ENCODE measurements at places on chromosomes 1 and 21.

GRCh38 chr1:162276493-162276892 lies 100.2 kb downstream of the SPATA46 start:
- no peak for DNase-seq

DNA sequence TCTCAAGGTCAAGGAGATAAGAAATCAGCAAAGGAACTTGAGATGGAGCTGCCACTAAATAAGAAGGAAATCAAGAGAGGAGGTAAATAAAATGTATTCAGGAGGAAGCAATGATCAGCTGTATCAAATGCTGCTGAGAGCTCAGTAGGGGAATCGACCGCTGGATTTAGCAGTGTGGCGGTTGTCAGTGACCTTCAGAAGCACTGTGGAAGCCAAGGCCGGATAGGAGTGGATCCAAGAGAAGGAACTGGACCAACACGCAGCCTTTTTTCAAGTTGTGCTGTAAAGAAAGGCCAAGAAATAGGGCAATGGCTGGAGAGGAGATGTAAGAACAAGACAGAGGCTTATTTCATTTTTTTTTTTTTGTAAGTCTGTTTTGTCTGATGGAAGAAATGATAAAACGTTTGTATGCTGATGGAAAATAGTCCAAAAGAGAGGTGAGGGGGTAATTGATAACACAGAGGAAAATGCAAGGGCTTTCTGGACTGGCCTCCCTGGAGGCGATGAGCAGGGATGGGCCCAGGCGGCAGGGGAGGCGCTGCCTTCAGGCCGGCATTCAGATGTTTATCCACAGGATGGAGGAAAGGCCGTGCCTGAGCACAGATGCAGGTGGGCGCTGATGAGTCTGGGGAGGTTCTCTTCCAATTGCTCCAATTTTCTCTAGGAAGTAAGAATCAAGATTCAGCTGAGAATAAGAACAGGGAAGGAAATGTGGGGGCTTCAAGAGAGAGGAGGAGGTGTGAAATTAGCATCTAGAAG lies 17.5 kb upstream of the FAM43B start:
- no peak for DNase-seq

DNA sequence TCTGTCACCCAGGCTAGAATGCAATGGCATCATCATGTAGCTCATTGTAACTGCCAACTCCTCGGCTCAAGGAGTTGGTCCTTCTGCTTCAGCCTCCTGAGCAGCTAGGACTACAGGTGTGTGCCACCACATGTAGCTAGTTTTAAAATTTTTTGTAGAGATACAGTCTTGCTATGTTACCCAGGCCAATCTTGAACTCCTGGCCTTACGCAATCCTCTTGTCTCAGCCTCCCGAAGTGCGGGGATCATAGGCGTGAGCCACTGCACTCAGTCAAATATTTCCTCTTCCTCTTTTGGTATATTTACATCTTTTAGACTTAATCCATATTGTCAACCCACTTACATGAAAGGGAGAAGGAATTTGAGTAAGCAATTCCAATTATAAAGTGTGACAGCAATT lies 121.1 kb downstream of the EVI5 start:
- DNase-seq: no peak

DNA sequence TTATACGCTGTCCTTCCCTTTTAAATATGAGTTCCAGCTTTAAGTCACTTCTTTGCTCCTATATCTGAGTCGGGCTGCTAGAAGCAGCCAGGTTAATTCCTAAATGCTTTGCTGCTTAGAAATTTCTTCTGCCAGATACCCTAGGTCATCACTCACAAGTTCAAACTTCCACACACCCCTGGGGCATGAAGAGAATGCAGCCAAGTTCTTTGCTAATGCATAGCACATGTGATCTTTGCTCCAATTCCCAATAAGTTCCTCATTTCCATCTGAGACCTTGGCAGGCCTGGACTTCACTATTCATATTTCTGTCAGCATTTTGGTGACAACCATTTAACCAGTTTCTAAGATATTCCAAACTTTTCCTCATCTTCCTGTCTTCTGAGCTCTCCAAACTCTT lies 14.5 kb upstream of the APP start:
- no peak for DNase-seq

DNA sequence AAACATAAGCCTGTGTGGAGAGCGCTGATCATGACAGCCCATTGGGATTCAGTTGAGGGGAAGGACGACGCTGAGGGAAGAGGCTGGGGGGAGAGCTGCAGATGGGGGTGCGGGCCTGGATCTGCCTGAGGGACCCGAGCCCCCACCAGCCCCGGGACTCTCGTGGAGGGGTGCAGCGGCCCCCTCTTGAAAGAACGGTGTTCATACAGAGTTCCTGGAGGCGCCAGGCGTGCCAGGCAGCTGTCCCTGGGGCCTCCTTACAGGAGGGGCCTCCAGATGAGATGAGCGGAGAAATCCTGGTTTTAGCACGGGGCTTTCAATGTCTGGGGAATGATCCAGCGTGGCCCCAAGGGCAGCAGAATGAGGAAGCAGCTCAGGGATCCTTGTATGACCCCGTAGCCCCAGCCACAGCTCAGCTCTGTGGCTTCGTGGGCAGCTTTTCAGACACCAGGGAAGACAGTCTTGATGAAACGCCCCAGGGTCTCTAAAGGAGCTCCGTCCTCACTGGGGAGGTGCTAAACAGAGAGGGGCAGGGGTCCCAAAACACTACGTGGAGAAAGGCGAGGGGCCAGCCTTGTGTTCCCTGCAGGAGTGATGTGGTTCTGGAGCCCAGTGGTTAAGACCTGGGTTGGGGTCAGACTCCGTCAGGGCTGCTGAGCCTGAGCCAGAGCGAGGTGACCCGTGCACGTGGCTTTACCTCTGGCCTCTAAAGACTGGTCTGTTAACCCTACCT lies 7.2 kb upstream of the DSCAM start:
- no peak for DNase-seq

GRCh38 chr1:233114159-233114558 lies 163.7 kb downstream of the NTPCR start:
- DNase-seq: no peak

GRCh38 chr1:66929146-66929688 lies 4.4 kb downstream of the MIER1 start:
- no peak for DNase-seq

GRCh38 chr1:10374442-10374860 lies 24.4 kb upstream of the PGD start:
- no peak for DNase-seq
